Uterus (tissue), 4 donors: ENCODE measurements at places on chromosomes 11 and 22. TPM values are rescaled to one million over a fixed set of nuclear protein-coding genes. Genes with fewer than 3 reads are reported as not detected.

GRCh38 chr22:22210375-22210774 is 34.2 kb upstream of the VPREB1 start:
- H3K27me3 ChIP-seq = no peaks in the 10 kb centered on the region
- H3K4me1 ChIP-seq = no peaks in the 10 kb centered on the region

Gene LUZP2
- total RNA-seq = 13.8 TPM

DNA sequence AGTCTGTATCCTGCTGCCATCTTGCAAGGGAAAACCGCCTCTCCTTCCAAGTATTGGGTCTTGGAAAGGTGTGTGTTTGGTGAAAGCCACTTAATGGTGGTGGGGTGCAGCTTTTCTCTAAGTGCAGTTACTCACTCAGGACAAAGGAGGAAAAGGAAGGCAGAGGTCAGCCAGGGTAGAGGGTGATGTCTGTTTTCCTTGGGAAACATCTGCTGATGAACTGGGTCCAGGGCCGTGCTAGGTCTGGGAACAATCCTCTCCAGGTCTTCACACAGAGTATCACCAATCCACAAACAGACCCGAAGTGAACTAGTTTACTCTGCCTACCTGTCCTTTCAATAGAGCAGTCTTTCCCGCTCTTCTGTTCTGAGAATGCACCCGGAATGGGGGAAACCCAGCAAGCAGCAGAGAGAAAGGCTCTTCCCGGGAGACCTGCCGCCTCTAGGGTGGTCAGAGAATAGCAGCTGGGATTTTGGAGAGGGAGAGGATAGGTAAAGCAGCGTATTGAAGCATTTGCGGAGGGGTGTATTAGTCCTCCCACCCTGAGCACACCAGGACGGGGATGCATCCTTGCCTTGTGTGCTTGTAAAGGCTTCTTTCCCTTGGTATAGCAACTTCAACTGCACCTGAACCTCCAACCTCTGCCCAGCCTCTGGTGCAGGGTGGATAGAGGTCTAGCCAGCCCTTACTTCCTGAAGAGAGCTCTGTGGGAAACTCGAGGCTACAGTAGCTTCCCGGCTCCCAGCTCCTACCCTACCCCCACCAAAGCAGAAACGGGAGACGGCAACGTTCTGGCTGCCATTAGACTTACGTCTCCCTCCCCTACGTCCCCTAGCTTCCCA is 20.7 kb downstream of the LHFPL7 start:
- no peak for DNase-seq
- no peaks in the 10 kb centered on the region for H3K36me3 ChIP-seq
- H3K27me3 ChIP-seq = no peaks in the 10 kb centered on the region
- H3K4me1 ChIP-seq = no peaks in the 10 kb centered on the region

- H3K27ac ChIP-seq = peak overlapping the region; percentile 71
- no peak for DNase-seq
- no peaks in the 10 kb centered on the region for H3K36me3 ChIP-seq
- H3K4me3 ChIP-seq = no peak overlapping the region
- peaks cover 14% of the 10 kb centered on the region for H3K4me1 ChIP-seq
Measured at GRCh38 chr11:111633756-111634362, 31.6 kb downstream of the SIK2 start.

- H3K27me3 ChIP-seq = no peaks in the 10 kb centered on the region
- H3K4me1 ChIP-seq = no peaks in the 10 kb centered on the region
- DNase-seq = no peak
- H3K36me3 ChIP-seq = no peaks in the 10 kb centered on the region
- H3K4me3 ChIP-seq = peak overlapping the region; percentile 69
Measured at GRCh38 chr22:19715188-19715930, 1.1 kb downstream of the SEPTIN5 start.

Gene PLAAT2
- total RNA-seq = not detected

Gene FGF3
- not detected for total RNA-seq

Gene C11orf91
- total RNA-seq = not detected

DNA sequence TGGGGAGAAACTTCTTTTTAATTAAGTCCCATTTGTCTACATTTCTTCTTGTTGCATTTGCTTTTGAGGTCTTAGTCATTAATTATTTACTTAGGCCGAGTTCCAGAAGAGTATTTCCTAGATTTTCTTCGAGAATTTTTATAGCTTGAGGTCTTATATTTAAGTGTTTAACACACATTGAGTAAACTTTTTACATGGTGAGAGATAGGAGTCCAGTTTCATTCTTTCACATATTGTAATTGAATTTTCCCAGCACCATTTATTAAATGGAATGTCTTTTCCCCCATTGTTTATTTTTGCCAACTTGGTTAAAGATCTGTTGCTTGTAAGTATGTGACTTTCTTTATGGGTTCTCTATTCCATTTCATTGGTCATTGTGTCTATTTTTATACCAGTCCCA is 1344.0 kb upstream of the RAG2 start:
- no peak overlapping the region for H3K27ac ChIP-seq
- H3K36me3 ChIP-seq = no peaks in the 10 kb centered on the region
- DNase-seq = no peak
- H3K4me1 ChIP-seq = no peaks in the 10 kb centered on the region

Gene USH1C
- 0.35 TPM for total RNA-seq

Gene UBE2L6
- 28.3 TPM for total RNA-seq

Gene SLC7A4
- total RNA-seq = 0.43 TPM

Gene HTR3A
- 0.14 TPM for total RNA-seq

GRCh38 chr22:39776295-39777009 is 117.1 kb downstream of the ENTHD1 start:
- no peaks in the 10 kb centered on the region for H3K4me1 ChIP-seq
- no peak for DNase-seq
- H3K36me3 ChIP-seq = no peaks in the 10 kb centered on the region
- no peaks in the 10 kb centered on the region for H3K27me3 ChIP-seq
- no peak overlapping the region for H3K27ac ChIP-seq

- H3K36me3 ChIP-seq = no peaks in the 10 kb centered on the region
- no peak overlapping the region for H3K4me3 ChIP-seq
- DNase-seq = no peak
- no peaks in the 10 kb centered on the region for H3K27me3 ChIP-seq
- no peak overlapping the region for H3K27ac ChIP-seq
Measured at GRCh38 chr11:66883016-66883965, 26.4 kb downstream of the LRFN4 start.

Gene LDLRAD3
- total RNA-seq = 28.8 TPM
